ENCODE measurements at places on chromosomes 11 and 22. TPM values are rescaled to one million over a fixed set of nuclear protein-coding genes. Genes with fewer than 3 reads are reported as not detected.

DNA sequence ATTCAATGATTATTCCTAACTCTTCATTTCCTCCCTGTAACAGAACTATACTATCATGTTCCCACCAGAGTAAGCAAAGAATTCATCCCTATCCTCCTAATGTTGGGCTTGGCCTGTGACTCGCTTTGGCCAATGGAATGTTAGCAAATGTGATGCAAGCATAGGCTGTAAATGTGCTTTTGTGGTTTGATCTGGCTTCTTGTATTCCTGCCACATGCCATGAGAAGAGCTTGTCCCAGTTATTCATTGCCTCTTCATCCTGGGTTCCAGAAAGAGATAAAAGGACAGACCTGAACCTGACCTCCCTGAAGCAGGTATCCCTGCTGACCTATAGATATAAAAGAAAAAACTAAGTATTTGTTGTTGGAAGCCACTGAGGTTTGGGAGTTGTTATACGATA, 51.0 kb downstream of the SYTL2 start:
- H3K4me3 ChIP-seq = no peak overlapping the region
- no peak overlapping the region for H3K27ac ChIP-seq
- peaks cover 2% of the 10 kb centered on the region for H3K36me3 ChIP-seq
- H3K27me3 ChIP-seq = no peaks in the 10 kb centered on the region
- DNase-seq = no peak
- H3K4me1 ChIP-seq = peaks cover 65% of the 10 kb centered on the region

- H3K27me3 ChIP-seq = peaks cover 2% of the 10 kb centered on the region
- no peaks in the 10 kb centered on the region for H3K4me1 ChIP-seq
- H3K36me3 ChIP-seq = no peaks in the 10 kb centered on the region
- no peak overlapping the region for H3K27ac ChIP-seq
Observed at GRCh38 chr22:22022255-22022840, 39.8 kb upstream of the TOP3B start.

GRCh38 chr11:57700425-57700824, 11.6 kb downstream of the MED19 start:
- peaks cover 43% of the 10 kb centered on the region for H3K36me3 ChIP-seq
- H3K27ac ChIP-seq = no peak overlapping the region
- H3K4me3 ChIP-seq = no peak overlapping the region
- no peak for DNase-seq

The MPZL3 gene
- total RNA-seq = 53.2 TPM

- no peak for DNase-seq
- no peak overlapping the region for H3K27ac ChIP-seq
- peaks cover 12% of the 10 kb centered on the region for H3K4me1 ChIP-seq
Observed at GRCh38 chr22:50520826-50521453, 4.5 kb downstream of the SCO2 start.

- no peak overlapping the region for H3K27ac ChIP-seq
- H3K4me3 ChIP-seq = no peak overlapping the region
- H3K4me1 ChIP-seq = no peaks in the 10 kb centered on the region
- no peaks in the 10 kb centered on the region for H3K36me3 ChIP-seq
- no peaks in the 10 kb centered on the region for H3K27me3 ChIP-seq
Observed at GRCh38 chr22:25840167-25840566, 98.2 kb downstream of the MYO18B start.

DNA sequence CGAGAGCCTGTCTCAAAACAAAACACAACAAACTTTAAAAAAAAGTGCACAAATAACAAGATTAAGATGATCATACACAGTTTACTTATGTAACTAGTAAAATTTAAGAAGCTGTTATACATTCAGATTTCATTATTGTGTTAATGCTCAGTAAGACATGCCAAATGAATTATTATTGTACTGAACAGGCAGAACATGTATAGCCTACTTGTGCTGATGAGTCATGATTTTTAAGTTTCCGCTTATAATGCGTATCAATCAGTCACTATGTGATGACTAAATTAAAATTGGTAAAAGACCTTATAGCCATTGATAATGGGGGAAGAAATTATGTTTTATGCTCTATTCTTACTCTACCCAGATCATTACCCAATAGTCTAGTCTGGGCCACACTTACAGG, 20.5 kb upstream of the EXPH5 start:
- no peak overlapping the region for H3K4me3 ChIP-seq
- peaks cover 9% of the 10 kb centered on the region for H3K27me3 ChIP-seq
- no peak for DNase-seq
- no peaks in the 10 kb centered on the region for H3K36me3 ChIP-seq

DNA sequence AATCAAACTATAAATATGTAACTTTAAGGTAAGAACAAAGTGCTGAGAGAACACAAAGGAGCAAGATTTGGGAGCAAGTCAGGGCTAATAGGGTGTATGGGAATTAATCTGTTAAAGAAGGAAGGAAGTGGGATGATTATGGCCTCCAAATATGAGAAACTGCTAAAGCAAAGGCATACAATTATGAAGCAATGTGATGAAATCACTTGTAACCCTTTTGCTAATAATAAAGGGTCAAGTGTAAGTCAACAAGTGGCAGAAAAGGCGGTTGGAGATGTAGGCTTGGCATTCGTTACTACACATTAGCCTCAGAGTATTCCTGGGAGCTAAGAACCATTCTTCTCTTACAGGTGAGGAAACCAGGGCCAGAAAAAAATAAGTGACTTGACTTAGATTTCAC, 1002.3 kb upstream of the TENM4 start:
- H3K4me3 ChIP-seq = no peak overlapping the region
- no peak overlapping the region for H3K27ac ChIP-seq
- H3K27me3 ChIP-seq = no peaks in the 10 kb centered on the region
- H3K4me1 ChIP-seq = no peaks in the 10 kb centered on the region

The ABCG4 gene
- not detected for total RNA-seq

- peak overlapping the region; percentile 23 for H3K4me3 ChIP-seq
- no peak overlapping the region for H3K27ac ChIP-seq
- peaks cover 8% of the 10 kb centered on the region for H3K4me1 ChIP-seq
- no peak for DNase-seq
- no peaks in the 10 kb centered on the region for H3K36me3 ChIP-seq
Observed at GRCh38 chr22:20015187-20015625, 1.4 kb downstream of the ARVCF start.

- H3K27ac ChIP-seq = no peak overlapping the region
- no peak overlapping the region for H3K4me3 ChIP-seq
- DNase-seq = no peak
- H3K27me3 ChIP-seq = no peaks in the 10 kb centered on the region
- H3K4me1 ChIP-seq = peaks cover 12% of the 10 kb centered on the region
Observed at GRCh38 chr11:86134580-86135318, 65.9 kb upstream of the PICALM start.

DNA sequence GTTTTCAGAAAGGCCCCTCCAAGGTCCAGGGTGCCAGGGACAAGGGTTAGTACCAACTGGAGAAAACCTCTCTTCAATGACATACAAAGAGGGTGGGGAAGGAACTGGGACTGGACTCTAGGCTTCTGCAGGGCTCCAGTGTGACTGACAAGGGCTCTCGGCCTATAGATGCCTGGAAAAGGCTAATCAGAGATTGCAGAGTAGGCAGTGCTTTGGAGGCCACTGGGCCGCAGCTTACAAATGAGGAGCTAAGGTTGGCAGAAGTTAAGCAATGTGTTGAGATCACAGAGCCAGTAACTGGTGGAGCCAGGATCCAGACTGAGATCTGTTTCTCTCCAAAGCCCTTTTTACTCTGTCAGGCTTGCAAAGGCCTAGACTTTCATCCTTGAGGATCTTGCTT, 7.4 kb upstream of the DGKZ start:
- no peaks in the 10 kb centered on the region for H3K36me3 ChIP-seq
- H3K27ac ChIP-seq = peak overlapping the region; percentile 59
- H3K27me3 ChIP-seq = no peaks in the 10 kb centered on the region
- no peak for DNase-seq
- no peak overlapping the region for H3K4me3 ChIP-seq

DNA sequence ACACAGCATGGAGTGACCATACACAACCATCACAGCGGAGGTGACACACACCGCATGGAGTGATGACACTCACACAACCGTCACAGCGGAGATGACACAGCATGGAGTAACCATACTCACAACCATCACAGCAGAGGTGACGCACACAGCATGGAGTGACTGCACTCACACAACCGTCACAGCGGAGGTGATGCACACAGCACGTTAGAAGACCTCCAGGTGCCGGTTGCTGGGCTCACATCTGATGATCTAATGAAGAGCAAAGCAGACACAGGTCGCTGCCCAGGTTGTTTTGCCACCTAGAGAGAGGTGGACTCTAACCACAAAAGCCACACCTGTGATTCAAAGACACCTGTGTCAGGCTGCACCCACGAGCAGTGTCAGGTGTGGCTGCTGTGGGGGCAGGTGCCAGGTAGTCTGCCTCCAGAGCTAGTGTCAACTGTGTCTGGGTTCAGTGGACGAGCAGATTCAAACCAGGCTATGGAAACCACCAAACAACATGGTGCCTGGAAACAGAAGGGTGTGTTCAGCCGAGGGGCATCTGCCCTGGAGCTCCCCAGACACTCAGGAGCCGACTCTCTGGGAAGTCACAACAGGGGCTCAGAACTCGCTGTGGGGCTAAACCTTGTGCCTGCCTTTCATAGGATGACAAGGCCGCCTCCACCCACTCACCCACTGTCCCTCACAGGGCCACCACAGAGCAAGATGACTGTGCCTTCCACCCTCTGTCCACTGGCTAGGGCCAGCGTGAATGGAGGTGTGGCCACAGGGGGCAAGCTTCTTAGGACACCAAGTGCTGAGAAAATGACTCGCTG, 608.2 kb downstream of the TBC1D22A start:
- no peaks in the 10 kb centered on the region for H3K4me1 ChIP-seq
- H3K27ac ChIP-seq = no peak overlapping the region
- no peak for DNase-seq
- H3K4me3 ChIP-seq = no peak overlapping the region

DNA sequence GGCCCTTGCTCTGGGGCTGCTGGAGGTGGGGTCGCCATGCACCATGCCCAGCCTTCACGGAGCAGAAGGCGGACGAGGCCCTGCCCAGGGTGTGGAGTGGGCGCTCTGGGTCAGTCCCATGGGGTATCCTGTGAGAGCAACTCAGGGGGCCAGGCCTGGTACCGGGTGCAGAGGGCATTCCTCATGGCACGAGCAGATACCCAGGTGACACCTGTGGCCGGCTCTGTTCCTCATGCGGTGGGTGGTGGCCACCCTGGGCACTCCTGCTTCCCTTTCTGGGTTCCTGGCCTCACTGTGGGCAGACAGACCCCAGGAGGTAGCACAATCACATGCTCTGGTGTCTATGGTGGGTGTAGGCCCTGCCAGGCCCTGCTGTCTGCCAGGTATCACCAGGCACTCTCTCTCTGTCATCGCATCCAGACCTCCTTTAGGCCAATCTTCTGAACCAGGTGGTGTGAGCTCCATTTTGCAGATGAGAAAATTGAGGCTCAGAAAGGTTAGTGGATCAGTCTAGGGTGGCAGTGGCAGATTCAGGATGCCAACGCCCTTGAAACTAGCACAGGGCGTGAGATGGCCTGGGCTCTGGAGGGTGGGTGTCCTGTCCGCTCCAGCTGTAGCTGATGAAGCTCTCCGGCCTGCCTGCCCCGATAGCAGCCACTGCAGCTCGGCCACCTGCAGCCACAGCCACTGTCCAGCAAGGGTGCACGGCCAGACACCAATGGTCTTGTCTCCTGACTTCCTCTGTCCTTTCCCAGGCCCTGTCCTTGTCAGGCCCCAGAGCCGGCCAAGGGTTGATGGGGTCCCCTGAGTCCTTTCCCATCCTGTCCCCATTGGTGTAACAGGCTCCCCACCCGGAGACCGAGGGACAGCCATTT, 15.1 kb downstream of the DGKZ start:
- peak overlapping the region; percentile 96 for H3K27ac ChIP-seq
- peaks cover 2% of the 10 kb centered on the region for H3K36me3 ChIP-seq
- H3K4me3 ChIP-seq = peak overlapping the region; percentile 72
- no peak for DNase-seq
- H3K4me1 ChIP-seq = peaks cover 61% of the 10 kb centered on the region
- no peaks in the 10 kb centered on the region for H3K27me3 ChIP-seq

DNA sequence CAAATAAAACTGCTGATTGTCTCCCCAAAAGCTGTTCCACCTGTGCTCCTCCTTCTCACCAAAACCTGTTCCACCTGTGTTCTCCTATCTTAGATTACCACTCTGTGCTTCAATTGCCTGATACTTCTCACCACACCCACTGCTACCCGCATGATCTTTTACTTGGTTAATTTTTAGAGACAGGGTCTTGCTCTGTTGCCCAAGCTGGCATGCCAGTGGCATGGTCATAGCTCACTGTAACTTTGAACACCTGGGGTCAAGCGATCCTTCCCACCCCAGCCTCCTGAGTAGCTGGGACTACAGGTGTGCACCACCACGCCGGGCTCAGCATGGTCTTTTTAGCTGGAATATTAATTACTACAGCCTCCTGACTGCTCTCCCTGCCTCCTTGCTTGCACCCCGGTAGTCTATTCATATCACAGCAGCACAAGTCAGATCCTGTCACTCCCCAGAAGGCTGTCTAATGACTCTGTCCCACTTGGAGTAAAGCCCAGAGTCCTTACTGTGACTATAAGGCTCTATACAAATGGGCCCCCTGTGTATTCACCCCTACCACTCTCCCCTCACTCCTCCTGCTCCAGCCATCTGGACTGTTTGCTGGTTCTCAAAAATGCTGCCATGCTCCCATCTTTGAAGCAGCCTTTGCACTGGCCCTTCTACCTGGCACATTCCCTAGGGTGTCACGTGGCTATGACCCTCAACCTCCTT, 3.5 kb downstream of the C11orf91 start:
- no peak overlapping the region for H3K27ac ChIP-seq
- no peak for DNase-seq
- peaks cover 18% of the 10 kb centered on the region for H3K4me1 ChIP-seq
- no peak overlapping the region for H3K4me3 ChIP-seq

The CATSPER1 gene
- not detected for total RNA-seq

DNA sequence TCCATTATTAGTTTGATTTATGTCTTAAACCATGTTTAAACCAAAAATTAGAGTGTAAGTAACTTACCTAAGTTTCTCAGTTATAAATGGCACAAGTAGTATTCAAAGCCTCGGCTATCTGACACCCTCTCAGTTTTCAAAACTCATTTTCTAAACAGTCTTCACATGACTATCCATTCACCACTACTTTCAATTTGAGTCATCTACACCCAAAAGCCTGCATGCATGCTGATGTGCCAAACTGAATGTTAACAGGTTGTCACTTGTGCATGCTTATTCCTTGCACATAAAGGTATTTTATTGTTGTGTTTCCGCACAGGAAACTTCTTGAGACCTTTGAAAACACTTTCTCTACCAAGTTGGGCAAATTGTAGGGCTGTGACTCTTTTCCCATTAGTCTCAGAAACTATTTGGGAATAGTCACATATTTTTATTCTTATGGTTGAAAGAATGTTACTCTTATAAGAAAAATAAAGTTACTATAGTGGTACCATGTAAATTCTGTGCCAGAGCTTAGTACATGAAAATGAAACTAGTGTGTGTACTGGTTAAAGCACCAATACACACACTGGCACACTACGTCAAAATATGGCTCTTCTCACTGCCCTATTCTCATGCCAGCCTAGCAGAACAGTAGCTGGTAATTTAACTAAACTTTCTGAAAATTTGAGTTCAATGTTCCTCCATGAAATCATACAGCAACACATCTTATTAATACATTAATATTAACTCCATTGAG, 2.2 kb upstream of the OR51E2 start:
- H3K4me1 ChIP-seq = no peaks in the 10 kb centered on the region
- no peak for DNase-seq
- no peak overlapping the region for H3K27ac ChIP-seq
- H3K4me3 ChIP-seq = no peak overlapping the region
- H3K36me3 ChIP-seq = no peaks in the 10 kb centered on the region

The OR8A1 gene
- not detected for total RNA-seq

GRCh38 chr11:122751292-122752070, 86.8 kb upstream of the CRTAM start:
- no peak overlapping the region for H3K4me3 ChIP-seq
- H3K36me3 ChIP-seq = no peaks in the 10 kb centered on the region
- peaks cover 50% of the 10 kb centered on the region for H3K4me1 ChIP-seq
- no peak overlapping the region for H3K27ac ChIP-seq

The GRK3 gene
- total RNA-seq = 9.2 TPM

- no peaks in the 10 kb centered on the region for H3K4me1 ChIP-seq
- no peaks in the 10 kb centered on the region for H3K27me3 ChIP-seq
- no peak for DNase-seq
- H3K4me3 ChIP-seq = no peak overlapping the region
Observed at GRCh38 chr11:62141111-62142042, 17.6 kb downstream of the INCENP start.

All from activated CD4-positive, alpha-beta T cell treated with anti-CD3 and anti-CD28 coated beads for 36 hours (primary cell).